Stimulated activated CD4-positive, alpha-beta T cell treated with anti-CD3 and anti-CD28 coated beads, Interleukin-1b, Interleukin-23, amount 100 ng/mL, for 1 hour (primary cell): ENCODE measurements at places on chromosomes 2 and 18.

DNA sequence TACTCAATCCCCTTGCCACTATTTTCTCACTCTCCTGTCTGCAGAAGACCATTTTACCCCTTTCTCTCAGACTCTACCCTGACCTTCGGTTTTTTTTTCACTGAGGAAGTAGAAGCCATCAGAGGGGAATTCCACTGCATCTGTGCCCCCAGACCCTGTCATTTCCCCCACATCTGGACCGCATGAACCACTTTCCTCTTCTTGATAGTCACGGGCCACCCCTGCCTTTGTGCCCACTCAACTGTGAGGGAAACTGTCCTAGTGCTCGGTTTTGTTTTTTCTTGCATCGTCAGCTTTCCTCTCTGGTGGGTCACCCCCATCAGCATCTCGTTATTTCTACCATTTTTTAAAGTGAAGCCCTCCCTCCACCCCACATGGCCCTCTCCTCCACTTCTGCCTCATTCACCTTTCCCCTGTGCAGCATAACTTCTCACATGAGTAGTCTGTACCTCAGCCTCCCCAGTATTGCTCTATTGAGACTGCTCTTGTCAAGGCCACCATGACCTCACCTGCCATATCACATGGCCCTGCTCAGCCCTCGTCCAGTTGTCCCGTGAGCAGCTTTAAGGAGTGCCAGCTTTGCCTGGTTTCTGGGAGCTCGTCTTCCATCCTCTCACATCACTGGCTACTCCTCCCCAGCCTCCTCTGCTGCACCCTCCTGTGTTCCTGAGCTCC, 32.4 kb downstream of the TMEM87B start:
- no peak for DNase-seq

GRCh38 chr2:170276925-170277629, 99.1 kb downstream of the MYO3B start:
- DNase-seq: no peak

DNA sequence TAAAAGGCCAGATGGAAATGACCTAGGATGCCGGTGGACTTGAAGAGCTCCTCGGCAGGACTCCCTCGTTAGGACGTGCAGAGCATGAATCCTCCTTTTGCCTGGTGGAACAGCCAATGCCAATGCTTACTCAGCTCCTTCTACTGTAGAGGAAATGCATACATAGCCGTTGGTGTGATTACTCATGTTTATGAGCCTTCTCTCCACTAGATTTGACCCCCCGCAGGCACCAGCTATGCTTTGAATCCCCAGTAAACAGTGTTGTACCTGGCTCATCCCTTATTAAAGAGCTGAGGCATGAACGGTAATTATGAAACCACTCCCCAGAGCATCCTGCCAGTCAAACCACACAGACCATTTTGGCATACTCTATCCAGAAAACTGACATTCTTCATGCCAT, 172.8 kb downstream of the ANTXR1 start:
- no peak for DNase-seq

DNA sequence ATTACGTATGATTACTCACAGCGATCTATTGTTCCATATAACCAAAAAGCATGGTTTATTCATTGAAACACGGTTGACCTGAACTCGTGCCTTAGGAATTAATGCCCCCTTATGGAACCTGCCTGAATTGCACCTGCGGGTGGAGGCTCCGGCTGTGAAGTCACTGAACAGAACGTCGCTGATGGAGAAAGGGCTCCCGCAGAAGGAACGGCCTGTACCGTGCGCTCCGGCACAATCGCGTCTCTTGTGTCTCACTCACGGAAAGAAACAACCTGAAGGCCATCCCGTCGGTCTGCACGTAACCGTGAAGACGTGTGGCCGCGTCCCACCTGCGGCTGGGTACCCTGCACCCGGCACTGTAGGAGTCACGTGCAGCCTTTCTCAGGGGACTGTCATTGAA, 133.1 kb downstream of the NFATC1 start:
- DNase-seq: peak; percentile 60

- no peak for DNase-seq
These were observed 129.7 kb downstream of the TGIF1 start for GRCh38 chr18:3579701-3580100.

DNA sequence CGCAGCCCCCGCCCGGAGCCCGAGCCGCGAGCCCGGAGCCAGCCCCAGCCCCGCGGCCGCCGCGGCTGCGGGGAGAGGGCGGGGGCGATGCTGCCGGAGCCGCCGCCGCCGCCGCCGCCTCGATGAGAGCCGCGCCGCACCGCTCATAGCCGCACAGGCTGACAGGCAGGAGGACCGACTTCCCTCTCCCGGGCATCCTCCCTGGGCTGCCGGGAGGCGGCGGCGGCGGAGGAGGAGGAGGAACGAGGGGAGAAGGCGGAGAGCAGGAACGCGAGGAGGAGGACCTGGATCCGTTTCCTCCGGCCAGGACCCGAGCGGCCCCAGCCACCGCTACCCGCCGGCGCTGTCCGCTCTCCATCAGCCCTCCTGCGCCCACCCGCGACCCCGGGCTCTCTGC, 370 bp downstream of the KLHL29 start:
- DNase-seq: no peak
